ENCODE measurements at places on chromosomes 1 and 21.

DNA sequence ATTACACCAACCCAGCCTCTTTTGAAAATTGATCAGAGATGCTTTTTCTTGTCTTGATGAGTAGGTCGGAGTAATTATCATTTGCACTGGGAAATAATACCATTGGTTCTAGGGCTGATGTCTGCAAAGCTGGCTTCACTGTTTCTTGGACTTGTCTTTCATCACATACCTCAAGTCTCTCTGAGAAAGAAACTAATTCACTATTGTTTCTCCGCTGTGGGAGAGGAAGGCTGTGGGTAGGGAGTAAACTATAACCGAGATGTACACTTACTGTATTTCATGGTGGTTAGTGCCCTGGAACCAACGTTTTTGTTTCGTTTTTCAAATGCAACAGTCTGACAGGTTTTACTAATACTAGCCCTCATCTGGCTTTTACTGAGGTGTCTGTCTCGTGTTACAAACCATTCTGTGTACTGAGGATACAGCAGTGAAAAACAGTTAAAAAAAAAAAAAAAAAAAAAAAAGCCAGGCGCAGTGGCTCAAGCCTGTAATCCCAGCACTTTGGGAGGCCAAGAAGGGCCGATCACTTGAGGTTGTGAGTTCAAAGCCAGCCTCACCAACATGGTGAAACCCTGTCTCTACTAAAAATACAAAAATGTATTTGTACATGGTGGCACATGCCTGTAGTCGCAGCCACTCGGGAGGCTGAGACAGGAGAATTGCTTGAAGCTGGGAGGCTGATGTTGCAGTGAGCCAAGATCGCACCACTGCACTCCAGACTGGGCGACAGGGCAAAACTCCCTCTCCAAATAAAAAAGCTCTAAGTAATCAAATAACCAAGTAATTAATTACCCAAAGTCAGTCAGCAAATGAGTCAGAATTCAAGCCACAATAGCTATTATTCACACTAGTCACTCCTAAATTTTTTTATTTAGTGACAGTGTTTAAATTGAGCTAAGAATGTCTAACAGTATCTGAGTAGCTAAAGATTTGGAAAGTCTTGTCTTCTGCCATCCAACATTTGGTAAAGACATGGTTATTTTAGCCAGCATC lies 23.3 kb downstream of the TOMM20 start:
- DNase-seq, result no peak

- no peak for DNase-seq
Measured at GRCh38 chr1:13900583-13900982, 200.6 kb downstream of the PRDM2 start.

- DNase-seq, result no peak
Measured at GRCh38 chr1:23149114-23149513, 19.5 kb downstream of the LUZP1 start.

DNA sequence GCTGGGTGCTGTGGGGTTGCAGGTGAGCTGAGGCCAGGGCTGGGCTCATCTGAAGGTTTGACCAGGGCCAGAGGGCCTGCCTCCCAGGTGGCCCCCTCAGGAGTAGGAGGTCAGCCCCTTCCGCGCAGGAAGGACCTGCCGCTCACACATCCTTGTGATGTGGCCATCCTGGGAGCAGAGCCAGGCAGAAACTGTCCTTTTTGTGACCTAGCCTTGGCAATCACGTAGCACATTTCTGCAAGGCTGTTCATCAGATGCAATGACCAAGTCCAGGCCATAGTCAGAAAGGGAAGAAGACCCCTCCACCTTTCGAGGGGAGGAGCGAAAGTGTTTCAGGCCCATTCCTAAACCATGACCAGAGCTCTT lies 55.5 kb upstream of the TRAPPC10 start:
- no peak for DNase-seq

- DNase-seq, result no peak
Measured at GRCh38 chr1:166908942-166909341, 32.9 kb upstream of the TADA1 start.

GRCh38 chr1:167777269-167777650 lies 55.5 kb downstream of the MPZL1 start:
- no peak for DNase-seq

DNA sequence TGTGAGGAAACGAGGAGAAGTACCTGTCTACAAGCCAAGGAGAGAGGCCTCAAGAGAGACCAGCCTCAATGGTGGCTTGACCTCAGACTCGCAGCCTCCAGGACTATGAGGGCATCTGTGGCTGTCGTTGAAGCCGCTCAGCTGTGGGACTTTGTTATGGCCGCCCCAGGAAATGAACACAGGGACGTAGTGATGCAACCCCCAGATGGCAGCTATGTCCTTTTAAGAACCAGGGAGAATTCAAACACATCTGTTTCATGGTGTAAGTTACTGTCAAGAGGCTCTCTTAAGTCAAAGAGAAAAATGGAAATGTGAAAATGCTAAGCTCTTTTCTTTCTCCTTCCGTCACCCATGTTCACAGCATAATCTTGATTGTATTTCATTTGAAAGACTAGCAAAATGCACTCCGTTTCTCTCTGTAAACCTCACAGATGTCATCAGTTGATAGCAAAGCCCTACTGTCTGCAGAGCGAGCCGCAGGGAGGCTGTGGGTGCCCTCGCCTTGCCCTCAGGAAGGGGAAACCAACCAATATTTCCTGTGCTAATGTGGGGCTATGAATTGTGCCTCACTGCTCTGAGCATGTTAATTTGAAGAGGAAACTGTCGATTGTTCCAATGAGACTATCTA lies 21.3 kb downstream of the UBASH3A start:
- DNase-seq, result peak; percentile 85

DNA sequence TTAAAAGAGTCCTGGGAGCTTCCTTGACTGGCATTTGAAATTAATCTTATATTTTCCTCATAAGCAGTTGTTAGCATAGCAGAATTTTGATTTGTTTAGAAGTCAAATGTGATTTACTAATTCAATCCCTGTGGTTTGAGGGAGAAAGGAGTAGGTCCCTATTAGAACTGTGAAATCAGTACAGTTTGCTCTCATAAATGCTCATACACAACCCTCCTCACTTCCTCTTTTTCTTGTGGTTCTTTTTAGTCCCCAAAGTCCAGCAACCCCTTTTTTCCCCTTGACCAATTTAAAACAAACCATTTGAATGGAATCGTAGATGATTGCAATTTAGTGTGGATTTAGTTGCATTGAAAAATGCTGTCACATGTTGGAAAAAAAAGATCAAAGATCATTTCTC lies 9.2 kb upstream of the IFI44 start:
- DNase-seq, result no peak

DNA sequence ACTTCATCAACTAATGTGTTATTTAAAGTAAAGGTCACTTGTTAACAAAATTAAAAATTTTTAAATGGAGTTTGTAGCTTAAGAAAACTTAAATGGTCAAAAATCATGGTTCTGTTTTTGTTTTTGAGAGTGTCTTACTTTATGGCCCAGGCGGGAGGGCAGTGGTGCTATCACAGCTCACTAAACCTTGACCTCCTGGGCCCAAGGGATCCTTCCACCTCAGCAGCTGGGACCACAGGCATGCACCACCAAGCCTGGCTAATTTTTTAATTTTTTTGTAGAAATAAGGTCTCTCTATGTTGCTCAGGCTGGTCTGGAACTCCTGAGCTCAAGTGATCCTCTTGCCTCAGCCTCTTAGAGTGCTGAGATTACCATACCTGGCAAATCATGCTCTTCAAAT lies 111.4 kb downstream of the MAST2 start:
- DNase-seq, result no peak

DNA sequence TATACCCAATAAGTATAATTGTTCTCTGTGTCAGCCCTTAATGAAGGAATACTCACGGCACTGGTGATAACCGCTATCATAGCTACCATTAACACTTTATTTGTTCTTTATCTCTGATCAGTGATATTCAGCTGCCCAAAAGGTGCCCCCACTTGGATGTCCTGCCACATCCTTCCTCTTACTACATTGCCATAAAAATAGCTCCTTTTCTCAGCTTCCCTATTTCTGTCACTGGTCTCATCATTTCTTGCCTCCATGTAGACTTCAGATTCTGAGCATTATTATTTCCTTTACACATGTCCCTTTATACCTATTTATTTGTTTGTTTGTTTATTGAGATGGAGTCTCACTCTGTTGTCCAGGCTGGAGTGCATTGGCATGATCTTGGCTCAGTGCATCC lies 2.7 kb upstream of the RAB29 start:
- DNase-seq, result no peak

DNA sequence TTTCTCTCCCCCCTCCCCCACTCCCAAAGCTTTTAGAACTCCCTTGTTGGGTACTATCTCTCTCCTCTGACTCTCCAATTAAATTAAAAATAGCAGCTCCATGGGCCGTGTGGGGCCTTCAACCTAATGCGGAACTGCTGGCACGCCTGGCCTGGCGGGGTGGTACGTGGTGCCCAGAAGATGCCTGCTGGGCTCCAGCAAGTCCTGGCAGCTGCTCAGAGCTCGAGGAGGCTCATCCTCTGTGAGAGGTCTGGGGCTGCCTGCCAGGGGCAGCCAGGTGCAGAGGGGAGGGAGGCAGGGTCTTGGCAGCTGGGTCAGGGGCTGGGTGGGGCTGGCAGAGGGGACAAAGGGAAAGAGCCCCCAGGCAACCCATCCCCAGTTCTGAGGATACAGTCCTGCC lies 74.4 kb downstream of the ACTL8 start:
- no peak for DNase-seq

- no peak for DNase-seq
Measured at GRCh38 chr1:30670240-30671060, 52.9 kb downstream of the MATN1 start.

DNA sequence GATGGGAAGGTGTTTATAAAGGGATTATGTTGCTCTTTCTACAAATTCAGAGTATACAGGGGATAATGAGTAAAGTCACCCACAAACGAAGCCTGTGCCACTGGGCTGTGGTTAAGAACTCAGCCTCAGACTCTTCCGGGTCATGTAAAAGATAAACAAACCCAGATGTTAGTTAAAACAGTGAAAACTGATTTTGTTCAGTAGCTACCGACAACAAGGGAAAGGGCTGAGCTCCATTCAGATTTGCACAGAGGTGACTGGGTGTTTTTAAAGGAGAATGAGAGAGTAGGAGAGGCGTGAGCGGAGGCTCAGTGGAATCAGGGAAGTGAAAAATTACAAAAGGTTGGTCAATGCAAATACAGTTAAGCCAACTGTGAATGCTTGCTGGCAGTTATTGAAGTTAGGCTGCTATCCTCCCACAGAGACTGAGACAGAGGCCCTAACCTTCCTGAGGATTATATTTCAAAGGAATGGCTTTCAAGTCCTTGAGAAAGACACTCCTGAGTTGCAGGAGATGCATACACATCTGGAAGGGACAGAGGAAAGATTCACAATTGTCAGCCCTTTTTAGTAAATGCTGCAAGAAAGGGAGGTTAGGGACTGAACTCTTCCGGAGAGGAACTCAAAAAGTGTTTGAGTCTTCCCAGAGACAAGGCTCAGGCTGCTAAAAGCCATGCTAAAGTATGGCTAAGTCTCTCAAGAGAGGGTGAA lies 29.9 kb upstream of the SAMD13 start:
- no peak for DNase-seq

Measured in CD4-positive, alpha-beta T cell treated with Interleukin-6 at 100 ng/mL for 8 hours (primary cell).